ENCODE measurements at places on chromosomes 2 and 18.

DNA sequence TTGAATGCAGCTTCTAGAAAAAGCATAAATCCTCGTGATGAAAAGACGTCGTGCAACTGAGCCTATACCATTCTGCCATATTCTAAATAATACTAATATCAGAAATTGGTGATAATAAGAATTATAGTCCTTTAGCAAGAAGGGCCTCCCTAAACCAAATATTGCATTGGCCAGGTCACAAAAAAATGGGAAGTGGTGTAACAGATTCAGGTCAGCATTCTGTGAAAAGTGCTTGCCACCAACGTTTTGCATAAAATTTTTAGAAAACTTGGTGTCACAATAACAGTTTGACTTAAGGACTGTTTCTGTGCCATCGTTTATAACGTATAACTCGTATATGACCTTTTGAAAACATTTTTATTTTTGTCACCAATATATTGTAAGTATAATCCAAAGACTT, 603.6 kb downstream of the CPS1 start:
- DNase-seq: no peak

GRCh38 chr2:145415151-145415550, 895.2 kb upstream of the ZEB2 start:
- no peak for DNase-seq

DNA sequence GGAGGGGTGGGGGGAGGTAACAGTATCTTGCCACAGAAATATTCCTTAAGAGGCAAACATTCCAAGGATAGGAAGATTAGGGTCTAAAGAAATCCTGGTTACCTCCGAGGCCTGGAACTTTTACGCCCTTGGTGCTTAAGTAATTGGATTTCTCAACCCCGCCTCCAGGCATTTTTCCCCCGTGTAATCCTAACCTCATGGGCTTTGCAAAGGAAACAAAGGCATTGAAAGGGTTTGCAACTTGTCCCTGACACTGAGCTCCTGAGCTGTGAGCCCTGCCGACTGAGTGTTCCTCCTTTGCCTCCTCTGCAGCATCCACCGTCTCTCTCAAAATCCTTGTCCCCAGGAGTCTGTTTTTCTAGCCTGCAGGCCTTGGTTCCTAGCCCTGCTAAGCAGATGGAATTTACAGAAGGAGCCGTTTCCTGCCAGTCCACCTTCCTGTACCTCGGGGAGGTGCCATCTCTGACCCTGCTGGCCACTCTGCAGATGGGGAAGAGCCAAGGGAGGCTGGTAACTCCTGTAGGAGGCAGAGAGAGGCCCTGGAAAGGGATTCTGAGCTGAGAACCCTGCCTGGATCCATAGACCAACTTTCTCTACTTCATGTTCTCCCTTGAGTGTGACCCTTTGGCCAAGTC, 24.2 kb downstream of the TET3 start:
- peak; percentile 77 for DNase-seq

GRCh38 chr18:63087421-63088230, 231.9 kb downstream of the BCL2 start:
- no peak for DNase-seq

- no peak for DNase-seq
These were observed 9.0 kb upstream of the CWC22 start for GRCh38 chr2:180015951-180016709.

DNA sequence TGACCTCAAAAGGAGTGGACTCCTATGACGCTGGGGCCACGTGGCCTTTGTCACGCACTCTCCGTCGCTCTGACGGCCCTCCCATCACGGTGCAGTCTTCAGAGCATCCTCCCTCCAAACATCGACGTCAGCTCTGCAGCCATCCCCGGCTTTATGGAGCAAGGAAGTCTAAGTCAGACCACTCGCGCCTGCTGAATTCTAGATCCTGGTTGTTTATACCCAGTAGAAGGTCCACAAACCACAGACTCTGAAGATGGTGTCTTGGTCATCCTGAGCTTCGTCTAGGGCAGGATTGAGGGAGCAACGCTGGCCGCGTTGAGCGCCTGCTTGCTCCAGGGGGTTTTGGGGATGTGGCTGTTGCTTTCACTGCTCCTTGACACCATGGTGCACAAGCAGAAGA, 228.0 kb upstream of the SALL3 start:
- DNase-seq: peak; percentile 25

DNA sequence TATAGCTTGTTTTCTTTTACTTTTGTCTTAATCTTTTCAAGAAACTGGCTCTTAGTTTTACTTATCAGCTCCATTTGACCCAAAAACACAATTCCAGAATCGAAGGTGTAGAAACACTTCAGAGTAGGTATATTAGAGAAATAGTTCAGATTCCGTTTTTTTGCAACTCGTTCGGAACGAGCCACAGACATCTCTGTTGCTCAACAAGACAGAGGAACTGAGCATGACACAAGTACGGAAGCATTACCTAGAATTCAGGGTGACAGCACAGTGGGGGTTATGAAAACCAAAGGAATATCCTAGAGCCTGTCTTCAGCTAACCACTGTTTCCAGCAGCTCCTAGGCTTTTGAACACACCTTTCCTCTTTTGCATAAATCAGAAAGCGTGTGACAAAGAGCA, 5.0 kb downstream of the HRH4 start:
- DNase-seq: no peak

- DNase-seq: peak; percentile 4
These were observed 72.5 kb downstream of the DGKD start for GRCh38 chr2:233426619-233427342.

GRCh38 chr2:171807831-171808393, 86.1 kb downstream of the SLC25A12 start:
- no peak for DNase-seq

DNA sequence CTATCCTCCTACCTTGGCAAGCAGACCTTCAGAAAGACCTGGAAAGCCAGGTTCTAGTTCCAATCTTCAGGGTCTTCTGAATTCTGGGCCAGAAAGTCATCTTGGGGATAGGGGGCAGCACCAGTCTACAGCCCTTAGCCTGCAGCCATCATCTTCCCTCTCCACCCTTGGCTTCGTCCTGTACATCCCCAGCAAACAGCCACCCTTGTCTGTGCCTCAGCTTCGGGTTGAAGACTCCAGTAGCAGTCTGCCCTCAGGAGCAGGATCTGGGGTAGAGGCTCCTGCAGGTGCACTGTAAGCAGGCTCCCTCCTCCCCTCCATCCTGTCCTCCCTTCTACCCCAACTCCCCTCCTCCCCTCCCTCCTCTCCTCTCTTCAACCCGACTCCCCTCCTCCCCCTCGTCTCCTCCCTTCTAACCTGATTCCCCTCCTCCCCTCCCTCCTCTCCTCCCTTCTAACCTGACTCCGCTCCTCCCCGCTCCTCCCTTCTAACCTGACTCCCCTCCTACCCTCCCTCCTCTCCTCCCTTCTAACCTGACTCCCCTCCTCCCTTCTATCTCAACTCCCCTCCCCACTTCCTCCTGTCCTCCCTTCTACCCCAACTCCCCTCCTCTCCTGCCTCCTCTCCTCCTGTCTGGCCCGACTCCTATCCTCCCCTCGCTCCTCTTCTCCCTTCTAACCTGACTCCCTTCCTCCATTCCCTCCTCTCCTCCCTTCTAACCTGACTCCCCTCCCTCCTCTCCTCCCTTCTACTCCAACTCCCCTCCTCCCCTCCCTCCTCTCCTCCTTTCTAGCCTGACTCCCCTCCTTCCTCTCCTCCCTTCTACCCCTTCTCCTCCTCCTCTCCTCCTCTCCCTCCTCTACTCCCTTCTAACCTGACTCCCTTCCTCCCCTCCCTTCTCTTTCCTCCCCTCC, 90.1 kb upstream of the SMAD2 start:
- peak; percentile 27 for DNase-seq

- DNase-seq: no peak
These were observed 223.4 kb upstream of the SMAD2 start for GRCh38 chr18:48153613-48154481.

DNA sequence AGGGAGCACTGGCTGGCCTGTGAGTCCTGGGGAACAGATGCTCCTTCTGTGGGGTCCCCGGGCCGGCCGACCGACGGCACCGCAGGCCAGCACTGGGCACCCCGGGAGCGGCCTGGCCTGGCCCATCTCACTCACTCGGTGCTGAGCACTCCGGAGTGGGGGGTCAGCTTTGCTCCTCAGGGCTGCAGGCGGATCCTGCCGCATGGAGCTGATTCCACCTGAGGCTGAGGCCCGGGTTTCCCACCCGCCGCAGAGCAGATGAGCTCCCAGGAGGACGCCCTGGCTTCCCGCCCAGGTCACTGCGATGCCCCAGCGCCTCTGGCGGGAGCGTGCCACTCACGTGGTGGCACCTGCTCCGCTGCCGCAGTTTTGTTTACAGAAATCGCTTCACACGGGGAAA, 418.6 kb downstream of the GALR1 start:
- no peak for DNase-seq

GRCh38 chr2:105237045-105237765, 4.3 kb upstream of the GPR45 start:
- DNase-seq: no peak

DNA sequence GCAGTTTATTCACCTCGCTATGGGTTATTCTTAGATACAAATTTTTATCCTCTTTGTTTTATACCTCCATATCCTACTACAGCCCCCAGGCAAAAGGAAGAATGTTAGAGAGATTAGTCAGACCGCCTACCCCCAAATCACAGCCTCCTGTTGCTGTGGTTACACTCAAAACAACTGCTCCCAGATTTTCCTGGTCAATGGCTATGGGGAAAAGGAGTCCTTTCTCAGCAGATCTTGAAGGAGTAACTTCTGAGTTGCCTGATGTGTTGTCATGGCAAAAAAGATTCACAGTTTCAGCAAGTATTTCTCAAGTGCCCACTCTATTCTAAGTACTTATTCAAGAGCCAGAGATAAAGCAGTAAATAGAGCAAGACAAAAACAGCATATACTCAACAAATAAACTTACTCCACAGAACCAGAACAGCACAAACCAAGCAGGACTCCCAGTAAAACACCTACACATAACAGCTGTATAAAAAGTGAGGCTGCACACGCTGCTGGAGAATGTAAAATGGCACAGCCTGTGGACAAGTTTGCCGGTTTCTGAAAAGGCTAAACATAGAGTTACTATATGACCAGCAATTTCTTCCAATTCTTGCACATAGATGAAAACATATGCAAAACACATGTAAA, 104.8 kb downstream of the NOL10 start:
- DNase-seq: no peak

DNA sequence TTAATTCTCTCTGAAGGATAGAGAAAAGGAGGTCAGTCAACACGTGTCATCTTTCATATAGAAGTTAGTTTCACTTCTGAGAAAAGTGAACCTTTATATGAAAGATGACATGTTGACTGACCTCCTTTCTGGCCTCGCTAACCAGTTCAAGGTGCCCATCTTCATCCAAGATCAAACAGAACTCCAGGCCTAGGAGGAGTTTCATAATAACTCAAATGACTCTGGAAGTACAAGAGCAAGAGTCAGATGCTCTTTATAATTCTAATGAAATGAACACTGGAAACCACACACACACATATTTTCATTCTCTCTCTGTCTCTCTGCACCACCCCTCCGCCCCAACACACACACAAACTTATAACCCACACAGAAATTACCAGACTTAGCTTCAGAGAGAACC, 16.3 kb downstream of the ANKRD44 start:
- DNase-seq: no peak

DNA sequence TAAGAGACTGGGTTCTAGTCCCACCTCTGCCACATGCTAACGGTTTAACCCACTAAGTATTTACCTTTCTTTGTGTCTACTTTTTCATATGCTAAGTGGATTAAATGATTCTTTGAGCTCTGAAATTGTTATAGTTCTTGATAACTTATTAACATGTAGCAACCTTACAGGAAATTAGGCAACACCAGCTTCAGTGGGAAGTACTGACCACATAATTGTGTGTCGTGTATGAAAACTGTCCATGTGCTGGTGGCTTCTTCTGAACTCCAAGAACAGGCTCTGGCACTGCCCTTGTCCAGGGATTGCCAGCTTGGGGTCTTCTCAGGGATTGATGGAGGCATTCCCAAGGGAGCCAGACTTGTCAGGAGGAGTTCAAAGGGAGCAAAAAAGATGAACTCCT, 427.7 kb downstream of the TGIF1 start:
- no peak for DNase-seq

- no peak for DNase-seq
These were observed 1.2 kb upstream of the CHMP1B start for GRCh38 chr18:11849841-11850634.

DNA sequence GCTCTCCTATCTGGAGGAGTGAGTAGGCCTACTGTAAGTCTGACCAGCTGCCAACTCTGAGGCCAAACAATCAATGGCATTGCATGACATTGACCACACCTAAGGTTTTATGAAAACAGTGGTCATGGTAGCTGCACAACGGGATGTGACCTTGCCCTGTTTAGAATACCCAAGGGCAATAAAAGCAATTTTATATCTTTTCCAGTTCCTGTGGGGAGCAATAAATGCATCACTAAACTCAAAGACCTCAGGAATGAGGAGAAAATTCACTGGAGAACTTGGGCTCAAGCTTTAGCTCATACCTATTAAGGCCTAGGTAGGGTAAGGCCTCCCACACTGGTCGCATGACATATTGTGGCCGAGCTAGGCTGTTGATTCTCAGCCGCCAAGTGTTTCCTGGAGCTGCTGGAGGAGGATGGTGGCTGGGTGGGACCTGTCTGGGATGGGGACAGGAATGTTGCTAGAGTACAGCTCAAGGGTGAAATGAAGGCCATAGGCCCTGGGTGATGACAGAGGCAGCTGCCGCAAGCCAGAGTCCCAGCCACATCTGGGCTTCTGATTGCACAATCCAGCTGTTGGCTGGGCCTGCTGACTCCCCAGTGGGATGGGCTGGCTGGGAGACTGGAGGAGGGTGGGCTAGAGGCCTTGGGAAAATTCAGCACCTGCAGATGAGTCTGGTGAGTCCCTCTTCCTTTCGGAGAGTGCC, 313.7 kb downstream of the CYP26B1 start:
- no peak for DNase-seq

DNA sequence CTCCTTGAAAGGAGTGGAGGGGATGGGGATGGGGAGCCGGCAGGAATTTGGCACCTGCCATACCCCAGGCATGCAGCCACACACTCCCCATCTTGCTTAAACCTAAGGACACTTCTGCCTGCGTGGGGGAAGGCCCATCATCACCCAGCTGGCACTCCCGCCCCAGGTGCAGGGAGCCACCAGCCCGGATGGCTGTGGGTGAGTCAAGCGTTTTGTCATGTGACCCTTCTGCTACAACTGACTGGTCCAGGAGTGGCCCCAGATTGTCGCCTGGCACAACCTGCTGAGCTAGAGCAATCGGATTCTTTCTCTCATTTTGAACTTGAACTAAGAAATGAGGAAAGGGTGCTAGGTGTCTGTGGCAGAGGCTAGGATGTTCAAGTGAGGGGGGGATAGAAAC, 61.3 kb downstream of the TSN start:
- no peak for DNase-seq
